T-helper 9 cell (primary cell): ENCODE measurements at places on chromosomes 13 and 19.

DNA sequence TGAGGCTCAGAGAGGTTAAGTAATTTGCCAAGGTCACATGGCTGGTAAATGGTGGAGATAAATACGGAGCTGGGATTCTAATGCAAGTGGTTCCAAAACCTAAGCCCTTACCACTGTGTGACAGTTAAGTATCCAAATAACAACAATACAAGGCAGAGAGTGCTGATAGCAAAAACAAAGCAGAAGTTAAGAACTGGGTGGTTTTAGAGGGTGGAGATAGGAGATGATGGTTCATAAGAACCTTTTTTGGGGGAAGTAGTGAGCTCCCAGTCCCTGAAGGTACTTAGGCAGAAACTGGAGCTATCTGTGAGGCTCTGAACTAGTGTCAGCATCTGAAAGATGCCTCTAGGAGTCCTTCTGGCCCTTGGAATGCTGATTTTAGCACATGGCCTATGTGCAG is 56.2 kb upstream of the UBE2L5 start:
- DNase-seq, result no peak

DNA sequence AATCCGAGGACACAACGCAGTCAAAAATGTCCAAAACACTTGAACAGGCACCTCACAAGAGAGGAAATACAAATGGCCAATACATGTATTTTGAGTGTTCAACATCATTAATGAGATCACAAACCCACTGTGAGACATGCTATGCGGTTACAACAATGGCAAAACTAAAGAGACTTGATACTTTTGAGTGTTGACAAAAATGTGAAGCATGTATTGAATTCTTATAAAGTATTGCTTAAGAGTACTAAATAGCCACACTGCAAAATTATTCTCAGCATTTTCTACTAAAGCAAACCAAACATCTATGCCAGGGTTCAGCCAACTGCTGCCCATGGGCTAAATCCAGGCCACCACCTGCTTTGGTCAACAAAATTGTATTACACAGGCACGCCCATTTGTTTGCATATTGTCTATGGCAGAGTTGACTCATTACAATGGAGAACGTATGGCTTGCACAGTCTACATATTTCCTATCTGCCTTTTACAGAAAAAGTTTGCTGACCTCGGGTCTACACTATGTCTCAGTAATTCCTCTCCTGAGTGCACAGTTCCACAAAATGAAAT is 135.3 kb downstream of the B3GLCT start:
- DNase-seq, result no peak

DNA sequence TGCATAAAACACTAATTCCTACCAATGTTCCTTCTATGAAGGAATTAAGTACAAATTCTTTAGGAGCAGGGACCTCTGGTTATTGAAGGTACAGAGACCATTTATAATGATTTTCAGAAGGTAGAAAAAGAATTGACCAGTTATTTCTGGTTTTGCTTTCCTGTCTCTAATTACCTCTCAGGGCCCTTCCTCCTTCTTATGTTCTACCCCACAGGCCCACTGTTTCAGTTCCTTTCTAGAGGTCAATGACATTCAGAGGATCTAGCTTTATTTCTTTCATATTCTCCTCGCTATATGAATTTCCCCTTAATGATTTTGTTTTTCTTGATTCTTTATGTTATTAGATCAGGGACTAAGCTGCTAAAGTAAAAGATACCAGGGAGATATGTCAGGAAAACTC is 345.0 kb upstream of the SPRY2 start:
- DNase-seq, result no peak

GRCh38 chr19:18021121-18021755 is 13.3 kb downstream of the ARRDC2 start:
- peak; percentile 72 for DNase-seq

- no peak for DNase-seq
These were observed 13.7 kb upstream of the ZNF492 start for GRCh38 chr19:22620401-22620800.

DNA sequence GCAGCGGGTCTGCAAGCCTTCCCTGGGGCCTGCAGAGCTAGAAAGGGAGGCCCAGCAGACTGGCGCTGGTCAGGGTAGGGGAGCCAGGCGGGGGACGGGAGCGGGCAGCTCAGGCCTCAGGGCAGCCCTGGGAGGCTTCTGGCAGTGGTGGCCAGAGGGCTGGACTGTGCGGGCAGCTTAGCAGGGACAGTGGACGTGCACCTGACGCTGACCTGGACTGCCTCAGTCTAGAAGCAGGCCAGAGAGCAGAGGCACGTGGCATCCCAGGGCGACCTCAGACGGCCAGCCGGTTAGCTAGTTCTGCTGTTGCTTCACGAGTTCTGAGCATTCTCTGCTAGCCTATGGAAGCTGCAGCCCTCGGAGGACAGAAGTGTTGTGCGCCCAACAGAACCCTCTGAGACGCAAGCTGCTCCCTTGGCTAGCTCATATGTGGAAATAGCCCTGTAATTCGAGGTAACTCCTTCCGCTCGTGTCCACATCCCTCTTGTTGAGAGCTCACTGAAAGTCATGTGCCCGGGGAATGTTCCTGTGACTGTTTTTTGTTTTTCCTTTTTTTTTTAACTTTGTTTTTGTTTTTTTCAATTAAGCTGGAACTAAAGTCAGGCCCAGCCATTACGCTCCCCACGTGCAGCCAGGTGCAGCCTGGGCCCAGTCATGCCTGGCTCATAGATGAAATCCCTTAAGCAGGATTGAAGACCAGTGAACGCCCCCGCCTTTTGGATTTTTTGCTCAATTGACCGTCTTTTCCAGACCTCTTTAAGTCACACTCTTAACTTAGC is 1.9 kb upstream of the FAM174C start:
- no peak for DNase-seq

DNA sequence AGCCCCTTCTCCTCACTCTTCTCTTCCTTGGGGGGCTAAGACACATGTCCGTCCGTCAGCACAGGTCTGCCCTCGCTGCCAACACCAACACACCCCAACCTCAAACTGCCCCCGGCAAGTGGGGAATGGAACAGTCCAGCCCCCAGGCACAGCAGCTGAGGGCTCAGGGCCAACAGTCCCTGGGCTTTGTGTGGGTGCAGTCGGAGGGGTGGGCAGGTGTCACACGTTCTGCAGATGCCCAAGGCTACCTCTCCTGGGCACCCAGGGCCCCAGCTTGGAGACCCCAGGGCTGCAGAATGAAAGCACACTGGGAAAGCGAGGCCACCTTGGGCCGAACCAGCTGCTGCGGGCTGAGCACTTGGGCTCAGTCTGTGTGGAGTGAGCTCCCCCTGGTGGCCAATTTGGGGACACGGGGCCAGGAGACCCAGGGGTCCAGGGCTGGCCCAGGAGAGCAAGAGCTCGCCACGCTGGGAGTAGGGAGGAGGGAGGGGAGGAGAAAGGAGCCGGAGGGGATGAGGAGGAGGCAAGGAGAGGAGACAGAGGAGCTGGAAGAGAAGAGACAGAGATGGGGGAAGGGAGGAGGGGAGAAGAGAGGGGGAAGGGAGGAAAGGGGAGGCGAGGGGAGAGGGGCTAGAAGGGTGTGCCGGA is 14.0 kb upstream of the ATP8B3 start:
- peak; percentile 77 for DNase-seq

- DNase-seq, result no peak
These were observed 761.5 kb downstream of the EFNB2 start for GRCh38 chr13:105773863-105774538.

GRCh38 chr19:8044018-8044417 is 8.5 kb upstream of the CCL25 start:
- DNase-seq, result no peak

GRCh38 chr13:40315416-40316064 is 350.9 kb downstream of the FOXO1 start:
- peak; percentile 37 for DNase-seq

DNA sequence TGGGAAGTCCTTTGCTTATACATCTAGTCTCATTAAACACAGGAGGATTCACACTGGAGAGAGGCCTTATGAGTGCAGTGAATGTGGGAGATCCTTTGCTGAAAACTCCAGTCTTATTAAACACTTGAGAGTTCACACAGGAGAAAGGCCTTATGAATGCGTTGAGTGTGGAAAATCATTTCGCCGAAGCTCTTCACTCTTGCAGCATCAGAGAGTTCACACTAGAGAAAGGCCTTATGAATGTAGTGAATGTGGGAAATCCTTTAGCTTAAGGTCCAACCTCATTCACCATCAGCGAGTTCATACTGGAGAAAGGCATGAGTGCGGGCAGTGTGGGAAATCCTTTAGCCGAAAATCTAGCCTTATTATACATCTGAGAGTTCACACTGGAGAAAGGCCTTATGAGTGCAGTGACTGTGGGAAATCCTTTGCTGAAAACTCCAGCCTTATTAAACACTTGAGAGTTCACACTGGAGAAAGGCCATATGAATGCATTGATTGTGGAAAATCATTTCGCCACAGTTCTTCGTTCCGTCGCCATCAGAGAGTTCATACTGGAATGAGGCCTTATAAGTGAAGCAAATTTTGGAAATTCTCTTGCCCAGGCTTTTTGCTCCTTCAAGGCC is 9.9 kb downstream of the ZNF586 start:
- no peak for DNase-seq

GRCh38 chr19:907183-907853 is 5.7 kb downstream of the R3HDM4 start:
- no peak for DNase-seq

- no peak for DNase-seq
These were observed 13.2 kb upstream of the LHFPL6 start for GRCh38 chr13:39616087-39616694.

DNA sequence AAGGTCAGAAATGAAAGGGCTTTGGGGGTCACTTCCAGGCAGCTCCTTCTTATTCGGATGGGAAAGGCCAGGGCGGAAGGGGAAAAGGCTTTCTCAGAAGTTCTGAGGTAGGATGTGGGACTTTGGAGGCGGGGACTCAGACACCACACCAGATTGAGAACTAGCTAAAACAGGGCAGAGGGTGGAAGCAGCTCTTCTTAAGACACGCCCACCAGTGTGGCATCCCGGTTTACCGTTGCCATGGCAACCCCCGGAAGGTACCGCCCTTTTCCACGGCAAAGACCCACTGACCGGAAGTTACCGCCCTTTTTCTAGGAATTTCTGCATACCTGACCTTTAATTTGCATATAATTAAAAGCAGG is 3.8 kb upstream of the LILRA5 start:
- no peak for DNase-seq

GRCh38 chr13:104477261-104477660 is 1411.0 kb upstream of the SLC10A2 start:
- no peak for DNase-seq

GRCh38 chr13:43687038-43687437 is 99.7 kb downstream of the ENOX1 start:
- no peak for DNase-seq

DNA sequence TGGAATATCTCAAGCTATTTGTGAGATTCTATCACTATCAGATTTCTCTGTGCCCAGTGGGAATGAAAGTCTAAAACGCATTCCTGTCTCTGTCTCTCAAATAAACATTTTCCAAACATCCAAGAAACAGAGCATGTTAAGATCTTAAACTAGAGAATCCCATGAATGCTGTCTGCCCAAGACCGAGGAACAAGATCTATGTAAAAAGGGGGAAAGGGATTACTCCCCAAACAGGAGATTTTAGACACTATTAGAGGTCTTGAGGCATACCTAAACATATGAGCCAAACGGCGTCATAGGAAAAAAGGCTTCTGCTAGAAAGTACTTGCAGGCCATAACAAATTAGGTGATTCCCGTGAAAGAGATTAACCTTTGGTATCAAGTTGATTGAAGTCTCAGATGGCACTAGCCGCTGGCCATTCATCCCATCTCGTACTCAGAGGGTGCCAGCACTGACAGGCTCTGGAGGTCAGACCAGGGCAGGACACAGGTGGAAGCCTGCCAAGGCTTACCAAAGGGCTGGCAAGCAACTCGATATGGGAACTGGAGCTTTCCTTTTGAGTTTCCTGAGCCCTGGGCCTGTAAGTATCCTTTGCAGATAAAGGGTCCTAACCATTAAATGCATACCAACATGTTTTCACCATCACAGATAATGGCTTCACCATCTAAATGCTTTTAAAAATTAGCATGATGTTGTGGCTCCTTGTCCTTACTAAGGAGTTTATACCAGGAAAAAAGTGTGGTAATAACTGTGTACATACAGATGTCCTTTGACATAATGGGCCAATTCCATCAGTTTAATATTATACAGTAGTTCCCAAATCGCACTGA is 225.2 kb downstream of the FOXO1 start:
- DNase-seq, result no peak

DNA sequence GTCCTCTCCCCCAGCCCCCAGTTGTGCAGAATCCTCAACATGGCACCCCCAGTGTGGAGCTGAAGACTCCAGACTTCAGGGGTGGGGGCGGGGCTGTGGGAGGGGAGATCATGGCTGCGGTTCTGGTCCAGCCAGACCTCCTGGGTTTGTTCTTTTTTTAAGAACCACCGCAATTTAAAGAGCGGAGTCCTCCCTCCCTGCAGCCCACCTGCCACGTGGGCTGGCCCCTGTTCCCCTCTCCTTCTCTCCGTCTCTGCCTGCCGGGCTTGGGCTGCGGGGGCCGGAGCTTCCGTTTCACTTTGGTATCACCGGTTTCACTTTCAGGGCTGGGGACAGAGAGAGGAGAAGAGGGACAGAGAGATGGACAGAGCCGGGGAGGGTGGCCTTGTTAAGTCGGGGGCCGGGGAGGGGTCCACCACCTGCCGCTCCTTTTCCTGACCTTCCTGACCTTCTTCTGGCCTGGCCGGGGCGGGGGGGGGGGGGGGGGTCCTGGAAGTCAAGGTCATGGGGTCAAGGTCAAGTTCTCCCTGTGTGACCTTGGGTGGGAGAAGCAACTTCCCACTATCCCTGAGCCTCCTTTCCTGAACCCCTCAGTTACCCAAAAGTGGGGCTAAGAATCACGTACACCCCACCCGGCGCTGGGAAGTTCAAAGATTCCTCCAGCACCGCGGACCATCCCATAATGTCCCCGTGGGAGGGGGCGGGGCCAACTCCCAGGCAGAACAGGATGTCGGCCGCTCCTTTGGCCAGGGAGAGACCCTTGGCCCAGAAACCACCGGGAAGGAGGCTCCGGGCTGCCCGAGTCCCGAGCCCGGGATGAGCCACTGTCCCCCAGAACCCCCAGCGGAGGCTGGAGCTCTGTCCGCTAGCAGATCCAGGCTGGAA is 11.3 kb upstream of the ZBTB7A start:
- DNase-seq, result no peak

GRCh38 chr19:28632371-28633080 is 580.4 kb downstream of the UQCRFS1 start:
- no peak for DNase-seq

- no peak for DNase-seq
These were observed 123.0 kb downstream of the KL start for GRCh38 chr13:33139184-33139583.

DNA sequence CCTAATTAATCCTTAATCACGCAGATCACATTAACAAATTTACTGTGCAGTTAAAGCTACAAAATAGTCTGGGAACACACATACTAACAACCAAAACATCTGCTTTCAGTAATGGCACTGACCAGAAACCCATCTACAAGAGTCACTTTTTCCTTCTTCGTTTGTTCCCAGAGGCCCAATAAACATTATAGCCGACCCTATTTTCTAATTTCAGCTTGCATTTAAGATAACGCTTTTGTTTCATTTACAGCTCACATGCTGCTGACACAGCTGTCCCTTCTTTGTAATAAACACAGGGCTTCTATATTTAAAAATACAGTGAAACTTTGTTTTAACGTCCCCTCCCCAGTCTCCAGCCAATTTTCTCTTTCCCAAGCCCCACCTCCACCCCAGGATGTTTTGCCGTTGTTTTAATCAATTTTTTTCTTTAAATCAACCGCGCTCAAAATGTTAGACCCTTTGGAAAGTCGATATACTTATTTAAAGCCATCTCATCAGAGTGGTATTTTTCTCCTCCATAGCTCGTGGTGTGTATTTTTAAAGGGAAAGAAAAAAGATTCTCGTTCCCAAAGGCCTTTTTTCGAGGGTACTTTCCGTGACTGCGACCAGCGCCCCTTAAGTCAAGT is 1.7 kb upstream of the WBP4 start:
- DNase-seq, result no peak

- DNase-seq, result no peak
These were observed 213.7 kb downstream of the RFC3 start for GRCh38 chr13:34031610-34032009.
